NCI-H1436 treated with DMSO at 0.1 percent for 48 hours (cell line): ENCODE measurements at places on chromosomes 6 and 20.

DNA sequence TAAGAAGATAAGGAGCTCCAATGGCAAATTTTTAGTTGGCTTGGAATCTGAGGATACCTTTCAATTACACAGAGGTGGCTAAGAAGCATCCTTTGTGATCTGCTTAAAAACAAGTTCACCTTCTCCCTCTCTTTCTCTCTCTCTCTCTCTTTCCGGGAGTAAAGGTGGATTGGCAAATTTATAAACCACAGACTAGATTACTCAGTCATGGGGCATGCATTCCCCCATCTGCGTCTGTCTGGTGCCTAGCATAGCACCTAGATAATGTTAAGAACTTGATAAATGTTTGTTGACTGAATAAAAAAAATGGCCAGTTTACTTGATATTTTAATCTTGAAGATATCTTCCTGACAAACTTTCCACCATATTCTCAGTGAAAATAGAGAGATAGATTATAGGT lies 312.3 kb downstream of the CDC5L start:
- no peak for DNase-seq

GRCh38 chr6:118042855-118043254 lies 135.8 kb downstream of the SLC35F1 start:
- DNase-seq = no peak

DNA sequence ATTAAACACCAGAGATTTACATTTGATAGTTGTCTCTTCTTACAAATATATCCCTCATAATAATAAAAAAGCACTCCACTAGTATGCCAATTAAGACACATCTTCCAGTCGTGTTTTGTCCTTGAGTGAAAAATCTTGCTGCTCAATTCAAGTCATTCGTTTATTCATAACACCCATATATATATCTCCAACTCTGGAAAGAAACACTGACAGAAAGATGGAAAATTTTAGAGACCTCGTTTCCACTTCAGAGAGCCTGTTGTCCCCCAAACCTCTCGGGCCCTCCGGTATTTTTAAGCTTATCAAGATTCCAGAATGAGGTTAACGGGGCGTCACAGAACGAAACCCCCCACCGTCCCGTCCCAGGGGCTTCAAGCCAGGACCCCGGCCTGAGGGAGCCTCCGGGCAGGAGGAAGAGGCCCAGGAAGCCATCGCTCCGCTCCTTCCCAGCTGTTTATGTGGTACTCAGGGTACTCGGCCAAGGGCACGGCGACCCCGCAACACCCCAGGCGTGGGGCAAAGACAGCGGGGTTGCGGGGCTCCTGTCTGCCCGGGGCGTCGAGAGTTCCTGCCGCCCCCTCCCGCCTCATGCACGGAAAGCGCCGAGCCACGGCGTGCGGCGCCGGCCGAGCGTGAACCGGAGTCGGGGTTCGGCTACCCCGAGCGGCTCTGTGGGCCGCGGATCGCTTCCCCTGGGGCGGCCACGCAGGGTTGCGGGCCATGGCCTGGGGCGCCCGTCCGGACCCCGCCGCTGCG lies 623 bp upstream of the SNX9 start:
- DNase-seq = no peak

DNA sequence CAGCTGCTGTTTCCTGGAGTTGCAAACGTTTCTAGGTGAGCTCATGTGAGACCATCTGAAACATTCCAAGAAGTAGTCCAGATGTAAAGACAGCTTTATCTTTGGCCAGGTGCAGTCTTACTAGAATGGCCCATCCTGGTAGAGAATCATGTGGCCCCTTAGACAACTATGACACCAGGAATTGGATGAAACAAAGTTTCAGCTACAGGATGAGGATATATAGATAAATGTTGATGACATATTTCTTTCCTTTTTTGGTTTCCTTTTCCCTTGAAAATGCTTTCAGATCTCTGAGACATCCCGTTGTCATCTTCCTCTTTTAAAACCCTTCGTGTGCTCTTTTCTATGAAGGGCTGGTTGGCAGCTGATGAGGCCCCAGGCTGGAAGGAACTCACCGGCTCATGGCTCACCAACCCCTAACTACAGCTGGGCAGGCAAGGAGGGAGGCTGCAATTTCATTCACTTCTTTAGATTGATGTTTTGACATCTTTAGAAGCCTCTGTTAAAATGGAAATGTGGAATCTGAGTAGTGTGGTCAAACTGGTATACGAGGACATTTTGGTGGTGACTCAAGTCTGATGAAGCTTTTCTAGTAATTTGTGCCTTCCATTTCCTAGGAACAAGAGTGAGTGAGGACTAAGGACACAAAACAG lies 167.9 kb upstream of the TNFAIP3 start:
- no peak for DNase-seq

GRCh38 chr20:32917191-32917950 lies 58.6 kb downstream of the EFCAB8 start:
- no peak for DNase-seq

DNA sequence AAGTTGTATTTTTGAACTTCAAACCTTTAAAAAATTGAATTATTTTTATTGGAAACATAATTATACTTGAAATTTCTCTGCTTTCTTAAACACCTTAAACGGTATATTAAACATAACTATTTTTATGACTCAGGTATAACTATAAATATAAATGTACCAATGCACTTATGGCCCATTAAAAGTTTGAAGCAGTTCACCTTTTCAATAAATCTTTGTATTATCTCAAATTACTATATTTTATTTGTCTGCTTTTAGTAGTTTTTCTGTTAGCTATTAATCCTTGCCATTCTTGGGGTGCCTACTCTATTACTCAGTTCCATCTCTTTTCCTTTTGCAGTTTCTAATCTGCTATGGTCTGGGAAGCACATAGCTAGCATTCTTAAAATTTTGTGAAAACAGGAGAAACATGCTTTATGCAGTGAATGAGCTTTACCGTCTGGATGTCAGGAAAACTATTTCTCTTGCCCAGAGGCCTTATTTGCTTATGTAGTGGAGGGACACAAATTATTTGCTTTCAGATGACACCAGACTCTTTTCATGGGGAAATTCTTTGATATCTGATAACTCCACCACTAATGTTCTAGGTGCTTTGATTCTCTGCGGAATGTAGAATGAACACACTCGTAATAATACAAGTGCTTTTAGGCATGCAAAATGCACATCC lies 378.9 kb upstream of the CITED2 start:
- DNase-seq = no peak

- no peak for DNase-seq
These were observed 585 bp downstream of the PSMB9 start for GRCh38 chr6:32854376-32855178.

DNA sequence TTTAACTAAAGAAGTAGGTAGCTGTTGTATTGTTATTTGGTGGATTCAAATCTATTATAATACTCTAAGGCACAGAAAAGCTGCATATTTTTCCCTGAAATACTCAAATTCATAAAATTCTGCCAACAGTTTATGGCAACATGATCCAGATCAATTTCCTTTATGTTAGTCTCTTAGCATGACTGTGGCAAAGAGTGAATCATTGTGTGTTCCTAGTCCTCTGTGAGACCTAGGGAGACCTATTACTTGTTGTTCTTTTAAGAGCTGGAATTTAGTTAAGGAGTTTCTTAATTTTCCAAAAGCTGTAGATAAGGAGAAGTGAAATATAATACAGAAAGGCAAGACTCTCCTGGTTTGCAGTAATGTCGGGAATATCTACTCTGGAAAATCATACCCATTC lies 149.6 kb downstream of the RIMS1 start:
- no peak for DNase-seq

GRCh38 chr20:13996265-13996664 lies 949 bp downstream of the MACROD2 start:
- no peak for DNase-seq

DNA sequence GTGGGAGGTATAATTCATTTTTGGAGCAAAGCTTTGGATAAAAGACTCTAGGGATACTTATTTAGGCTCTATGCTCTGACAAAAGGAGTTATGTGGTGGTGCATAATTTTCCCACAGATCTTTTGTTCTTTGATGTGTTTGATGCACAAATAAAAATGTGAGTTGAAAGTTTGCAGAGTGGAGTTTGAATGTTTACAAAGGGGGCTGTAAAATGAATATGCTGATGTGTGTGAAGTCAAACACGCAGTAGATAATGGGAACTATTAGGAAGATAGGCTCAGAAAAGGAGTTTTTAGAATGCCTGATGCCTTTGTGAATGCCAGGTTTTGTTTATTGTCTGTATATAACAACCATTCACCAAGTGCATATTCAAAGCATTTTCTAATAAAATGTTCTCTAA lies 545.0 kb upstream of the EPHA7 start:
- no peak for DNase-seq

DNA sequence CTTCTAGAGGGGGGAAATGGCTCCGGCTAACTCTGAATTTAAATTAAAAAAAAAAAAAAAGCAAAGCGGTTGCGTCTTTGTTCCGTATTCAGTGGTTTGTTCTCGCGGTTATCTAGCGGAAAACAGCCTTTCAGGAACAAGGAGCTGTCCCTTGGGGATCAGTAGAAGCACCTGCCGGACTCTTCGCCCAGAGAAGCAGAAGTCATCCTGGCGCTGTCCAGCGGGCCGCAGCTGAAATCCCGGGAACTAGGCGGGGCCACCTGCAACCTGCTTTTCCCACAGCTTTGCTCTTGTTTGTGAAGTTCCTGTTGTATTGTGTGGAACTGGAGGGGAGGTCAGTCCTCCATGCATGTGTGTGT lies 43.9 kb upstream of the GJE1 start:
- DNase-seq = no peak

DNA sequence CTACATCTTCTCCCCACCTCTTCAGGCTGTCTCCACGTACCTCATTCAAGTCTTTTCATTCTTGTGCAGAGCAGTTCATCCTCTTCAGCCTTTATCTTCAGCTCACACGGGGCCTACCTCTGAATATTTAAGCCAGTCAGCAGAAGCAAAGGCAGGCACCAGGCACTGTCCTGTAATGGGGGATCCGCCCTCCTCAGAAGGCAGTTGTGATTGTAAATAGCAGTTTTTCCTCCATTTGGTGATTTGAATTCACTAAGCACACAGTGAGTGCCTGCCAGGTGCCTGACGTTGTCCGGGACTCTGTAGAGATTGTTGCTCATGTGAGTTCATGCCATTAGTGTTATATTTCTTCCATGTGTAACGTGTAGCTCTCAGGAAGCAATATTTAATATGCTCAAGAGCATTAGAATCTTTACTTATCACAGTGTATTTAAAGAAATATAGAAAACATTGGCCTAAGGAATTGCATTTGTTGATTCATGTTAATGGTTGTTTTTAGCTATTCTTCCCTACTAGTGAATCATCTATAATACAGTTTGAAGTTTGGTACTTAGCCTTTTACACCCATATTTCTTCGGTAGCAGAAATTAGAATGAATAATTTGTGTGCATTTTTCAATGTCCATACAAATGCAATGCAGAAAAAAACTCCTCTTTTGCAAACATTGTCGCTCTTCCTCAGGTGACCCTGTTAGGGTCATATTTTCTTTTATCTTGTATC lies 17.9 kb downstream of the BPHL start:
- DNase-seq = no peak

DNA sequence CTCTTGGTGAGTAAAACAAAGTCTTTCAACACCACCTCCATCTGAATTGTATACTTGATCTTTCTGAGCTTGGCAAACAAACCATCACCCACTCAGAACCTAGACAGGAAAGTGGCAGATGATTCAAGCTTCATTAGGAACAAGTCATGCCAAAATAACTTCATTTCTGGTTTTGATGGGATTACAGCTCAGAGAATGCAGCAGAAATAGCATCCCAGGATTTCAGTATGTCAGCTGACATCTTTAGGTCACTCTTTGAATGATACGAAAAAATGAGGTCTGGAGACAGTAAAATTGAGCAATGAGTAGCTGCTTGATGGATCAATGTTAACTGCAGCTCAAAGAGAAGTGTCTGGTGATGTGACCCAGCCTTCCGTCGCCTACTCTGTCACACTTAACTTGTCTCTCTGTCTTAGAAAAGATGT lies 92.4 kb downstream of the GJA10 start:
- no peak for DNase-seq

DNA sequence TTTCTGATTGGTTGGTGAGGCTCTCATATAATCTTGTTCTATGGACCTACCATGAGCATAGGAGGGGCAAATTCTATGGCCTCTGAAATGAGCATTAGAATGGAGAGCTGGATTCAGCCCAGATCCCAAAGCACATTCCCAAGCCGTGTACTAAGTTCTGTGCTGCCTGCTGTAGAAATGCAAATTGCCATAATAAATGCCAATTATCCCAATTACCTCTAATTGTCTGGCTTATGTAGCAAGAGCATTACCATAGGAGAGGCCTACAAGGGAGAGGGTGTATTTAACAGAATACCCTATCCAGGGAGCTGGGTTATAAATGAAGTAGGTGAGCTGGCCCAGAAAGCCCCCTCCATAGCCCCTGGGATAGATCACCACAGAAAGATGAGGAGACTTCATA lies 126.8 kb downstream of the LRFN2 start:
- peak; percentile 20 for DNase-seq

- no peak for DNase-seq
These were observed 43.8 kb upstream of the DYNLRB1 start for GRCh38 chr20:34472246-34472925.

DNA sequence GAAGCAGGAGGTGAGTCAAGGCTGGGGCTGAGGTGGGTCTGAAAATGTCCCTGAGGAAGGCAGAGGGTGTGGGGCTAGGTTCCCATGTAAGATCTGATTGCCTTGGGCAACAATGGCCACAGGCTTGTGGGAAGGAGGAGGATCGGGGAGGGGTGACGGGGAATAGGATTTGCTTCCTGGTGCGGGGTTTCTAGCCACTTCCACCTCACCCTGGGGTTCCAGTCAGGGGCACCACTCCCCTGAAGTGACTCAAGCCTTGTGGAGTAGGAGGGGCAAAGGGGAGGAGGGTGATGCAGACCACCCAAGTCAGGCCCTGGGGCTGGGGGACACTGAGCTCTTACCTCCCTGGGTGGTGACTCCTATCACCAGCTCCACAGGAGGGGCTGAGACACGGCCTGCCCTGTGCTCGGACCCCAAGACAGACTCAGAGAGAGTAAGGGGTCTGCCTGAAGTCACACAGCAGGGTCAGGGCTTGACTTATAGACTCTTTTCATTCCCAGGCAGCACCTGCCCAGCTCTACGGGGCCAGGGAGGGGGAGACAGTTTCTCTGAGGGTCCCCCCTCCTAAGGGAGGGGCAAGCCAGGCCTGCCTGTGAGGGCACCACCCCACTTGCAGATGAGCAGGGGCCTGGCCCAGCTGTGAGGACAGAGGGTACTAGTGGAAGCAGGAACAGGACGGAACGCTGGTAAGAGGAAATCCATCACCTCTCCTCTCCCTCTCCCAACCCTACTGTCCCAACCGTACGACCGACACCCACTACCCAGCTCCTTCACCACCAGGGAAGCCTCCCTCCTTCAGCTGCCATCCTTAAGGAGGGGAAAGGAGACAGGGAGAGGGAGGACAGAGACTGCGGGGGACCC lies 12.4 kb upstream of the SPDEF start:
- DNase-seq = no peak

- no peak for DNase-seq
These were observed 44.7 kb downstream of the NR2E1 start for GRCh38 chr6:108210556-108210955.

GRCh38 chr6:7050004-7050403 lies 57.8 kb upstream of the RREB1 start:
- no peak for DNase-seq

DNA sequence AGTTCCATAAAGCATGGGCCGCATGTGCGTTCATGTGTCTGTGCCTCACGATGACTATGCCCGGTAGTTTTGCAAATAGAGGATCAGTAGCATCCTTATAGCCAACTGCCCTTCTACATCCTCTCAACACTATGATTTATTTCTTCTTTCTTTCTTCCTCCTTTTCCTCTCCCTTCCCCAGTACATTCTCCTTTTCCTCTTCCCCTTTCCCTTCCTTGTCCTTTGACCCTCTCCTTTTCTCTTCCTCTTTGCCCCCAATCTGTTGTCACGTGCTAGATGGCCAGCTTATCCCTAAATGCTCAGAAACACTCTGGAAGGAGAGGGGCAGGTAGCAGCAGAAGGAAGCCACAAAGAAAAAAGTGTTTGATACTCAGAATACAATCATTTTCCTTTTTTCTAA lies 20.2 kb upstream of the ADGRF1 start:
- DNase-seq = no peak
